Cerebellum (tissue), 4 donors: ENCODE measurements at places on chromosomes 2 and 18.

DNA sequence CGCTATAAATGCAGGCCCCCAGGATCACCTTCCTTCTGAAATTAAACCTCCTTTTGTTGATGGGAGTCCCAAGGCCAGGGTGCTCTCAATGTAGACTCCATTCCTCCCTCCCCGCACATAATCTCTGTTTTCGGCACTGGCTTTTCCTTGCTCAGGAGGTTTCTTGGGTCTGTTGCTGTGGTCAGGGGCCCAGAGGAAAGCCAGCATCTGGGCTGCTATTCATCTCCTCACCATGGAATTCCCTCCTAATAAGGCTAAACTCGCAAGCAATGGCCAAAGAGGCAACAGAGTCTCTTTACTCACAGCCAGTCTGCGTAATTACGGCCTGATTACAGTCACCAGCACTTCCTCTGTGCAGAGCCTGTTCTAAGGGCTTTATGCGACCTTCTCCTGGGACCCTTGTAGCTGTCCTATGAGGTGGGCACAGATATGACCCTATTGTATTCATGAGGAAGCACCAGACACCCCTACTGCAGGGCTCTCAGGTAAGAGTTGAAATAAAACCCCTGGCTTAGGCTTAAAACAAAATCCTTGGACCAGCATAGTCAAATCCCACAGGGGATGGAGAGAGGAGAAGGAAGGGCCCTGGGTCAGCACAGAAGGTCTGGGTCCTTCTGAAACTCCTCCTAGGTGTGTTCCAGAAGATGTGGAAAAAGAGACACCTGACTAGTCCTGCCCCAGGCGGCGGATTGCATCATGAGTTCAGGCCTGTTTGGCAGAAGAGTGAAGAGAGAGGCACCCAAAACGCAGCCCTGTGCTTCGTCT is 105.0 kb upstream of the SH3BP4 start:
- no peak for DNase-seq

DNA sequence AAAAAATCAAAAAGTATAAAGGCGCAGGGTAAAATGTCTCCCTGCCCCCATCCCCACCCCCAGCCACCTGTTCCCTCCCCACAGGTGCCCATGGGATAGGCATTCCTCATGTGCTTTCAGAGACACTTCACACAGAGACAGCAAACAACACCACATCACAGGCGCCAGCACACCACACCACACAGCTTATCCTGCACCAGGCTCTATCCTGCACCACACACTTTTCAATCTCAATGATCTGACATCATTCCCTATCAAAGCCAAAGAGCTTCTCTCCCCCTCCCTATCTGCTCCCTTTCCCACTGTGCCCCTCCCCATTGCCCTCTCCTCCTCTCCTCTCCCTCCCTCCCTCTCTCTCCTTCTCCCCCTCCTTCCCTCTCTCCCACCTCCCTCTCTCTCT is 15.5 kb downstream of the FAM178B start:
- no peak for DNase-seq

DNA sequence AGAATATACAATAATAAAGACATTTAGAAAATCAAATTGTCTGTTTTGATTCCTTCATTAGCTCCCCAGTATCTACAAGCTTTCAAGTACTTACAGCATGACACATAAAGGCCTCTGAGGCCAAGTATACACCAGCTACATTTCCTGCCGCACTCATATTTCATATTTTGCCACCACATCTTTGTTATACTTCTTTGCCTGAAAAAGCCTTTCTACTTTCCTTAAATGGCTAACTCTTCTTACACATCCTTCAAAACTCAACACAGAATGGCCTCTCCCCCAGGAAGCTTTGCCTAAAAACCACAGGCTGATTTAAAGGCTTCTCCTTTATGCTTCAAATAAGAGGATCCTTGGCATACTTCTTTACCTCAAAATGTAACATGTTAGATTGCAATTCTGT is 4.5 kb downstream of the STK17B start:
- no peak for DNase-seq

- DNase-seq, result no peak
Measured at GRCh38 chr2:230721712-230722111, 9.1 kb downstream of the CAB39 start.

DNA sequence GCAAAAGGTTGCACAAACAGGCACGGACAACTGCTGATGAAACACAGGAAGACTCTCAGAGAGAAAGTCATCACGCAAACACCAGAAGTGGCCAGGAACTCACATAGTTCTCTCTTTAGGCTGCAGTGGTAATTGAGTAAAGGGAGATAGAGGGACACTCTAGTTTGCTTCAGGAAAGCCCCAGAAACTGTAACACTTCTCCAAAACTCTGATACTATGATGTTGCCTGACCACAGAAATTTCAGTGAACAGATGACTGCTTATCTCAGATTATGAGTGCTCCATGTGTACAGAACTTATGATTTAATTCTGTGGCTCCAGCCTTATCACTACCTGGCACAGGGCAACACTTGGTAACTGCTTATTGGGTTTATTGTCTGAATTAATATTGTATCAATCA is 311.5 kb upstream of the GYPC start:
- DNase-seq, result no peak

DNA sequence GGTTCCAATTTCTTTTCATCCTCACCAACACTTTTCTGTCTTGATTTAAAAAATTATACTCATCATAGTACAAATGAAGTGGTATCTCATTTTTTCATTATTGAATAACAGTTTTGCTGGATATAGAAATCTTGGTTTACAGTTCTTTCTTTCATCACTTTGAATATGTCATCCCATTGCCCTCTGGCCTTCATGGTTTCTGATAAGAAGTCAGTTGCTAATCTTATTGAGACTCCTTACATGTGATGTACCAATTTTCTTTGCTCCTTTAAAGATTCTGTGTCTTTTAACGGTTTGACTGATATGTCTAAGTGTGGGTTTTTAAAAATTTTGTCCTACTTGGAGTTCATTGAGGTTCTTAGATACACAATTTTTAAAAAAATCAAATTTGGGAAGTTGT is 35.0 kb downstream of the SLC3A1 start:
- DNase-seq, result no peak
